ENCODE measurements at places on chromosomes 11 and 22.

DNA sequence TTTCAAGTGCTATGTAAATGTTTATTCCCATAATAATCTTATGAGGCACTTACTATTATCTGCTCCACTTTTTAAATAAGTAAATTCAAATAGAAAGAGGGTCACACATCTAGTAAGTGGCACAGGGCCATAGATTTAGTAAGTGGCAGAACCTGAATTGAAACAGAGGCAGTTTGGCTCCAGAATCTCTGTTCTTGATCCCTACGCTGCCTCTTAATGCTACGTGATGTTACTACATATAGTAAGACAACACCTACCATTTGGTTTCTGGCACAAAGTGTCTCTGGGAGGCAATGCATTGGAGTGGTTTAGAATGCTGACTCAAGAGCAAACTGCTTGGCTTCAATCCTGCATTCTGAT lies 1018.3 kb downstream of the DLG2 start:
- no peak for DNase-seq

GRCh38 chr11:118111019-118111743 lies 24.4 kb upstream of the SMIM35 start:
- DNase-seq: peak; percentile 34

GRCh38 chr22:50286275-50286674 lies 16.1 kb upstream of the MAPK11 start:
- no peak for DNase-seq

DNA sequence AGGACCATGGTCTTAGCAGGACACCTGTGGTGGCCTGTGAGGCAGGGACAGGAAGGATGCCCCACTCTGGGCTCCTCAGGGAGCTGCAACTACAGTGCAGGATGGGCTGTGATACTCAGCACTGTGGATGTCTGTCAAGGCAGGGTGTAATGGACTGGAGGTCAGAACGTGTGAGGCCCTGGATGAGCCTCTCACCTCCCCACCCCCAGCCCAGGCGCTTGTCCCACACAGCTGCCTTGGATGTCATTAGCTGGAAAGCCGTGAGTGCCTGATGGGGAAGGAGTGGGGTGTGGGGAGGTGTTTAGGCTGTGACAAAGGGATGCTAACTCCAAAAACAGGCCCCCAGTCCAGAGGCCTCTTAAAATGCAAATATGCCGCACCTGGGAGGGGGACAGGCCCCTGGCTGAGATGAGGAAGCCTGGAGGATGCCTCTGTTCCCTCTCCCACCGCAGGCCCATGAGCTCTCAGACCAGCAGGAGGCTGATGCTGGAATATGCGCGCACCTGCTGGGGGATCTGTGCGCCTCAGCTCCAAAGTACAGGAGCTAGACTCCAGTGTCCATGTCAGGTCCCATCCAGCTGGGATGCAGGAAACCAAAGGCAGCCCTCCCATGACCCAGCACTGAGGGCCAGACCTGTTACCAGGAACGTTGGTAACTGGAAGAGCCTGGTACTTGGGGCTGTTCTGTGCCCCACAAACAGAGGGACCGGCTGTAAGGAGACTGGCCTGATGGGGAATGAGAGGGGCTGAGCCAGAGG lies 25.1 kb downstream of the RSPH14 start:
- DNase-seq: no peak

DNA sequence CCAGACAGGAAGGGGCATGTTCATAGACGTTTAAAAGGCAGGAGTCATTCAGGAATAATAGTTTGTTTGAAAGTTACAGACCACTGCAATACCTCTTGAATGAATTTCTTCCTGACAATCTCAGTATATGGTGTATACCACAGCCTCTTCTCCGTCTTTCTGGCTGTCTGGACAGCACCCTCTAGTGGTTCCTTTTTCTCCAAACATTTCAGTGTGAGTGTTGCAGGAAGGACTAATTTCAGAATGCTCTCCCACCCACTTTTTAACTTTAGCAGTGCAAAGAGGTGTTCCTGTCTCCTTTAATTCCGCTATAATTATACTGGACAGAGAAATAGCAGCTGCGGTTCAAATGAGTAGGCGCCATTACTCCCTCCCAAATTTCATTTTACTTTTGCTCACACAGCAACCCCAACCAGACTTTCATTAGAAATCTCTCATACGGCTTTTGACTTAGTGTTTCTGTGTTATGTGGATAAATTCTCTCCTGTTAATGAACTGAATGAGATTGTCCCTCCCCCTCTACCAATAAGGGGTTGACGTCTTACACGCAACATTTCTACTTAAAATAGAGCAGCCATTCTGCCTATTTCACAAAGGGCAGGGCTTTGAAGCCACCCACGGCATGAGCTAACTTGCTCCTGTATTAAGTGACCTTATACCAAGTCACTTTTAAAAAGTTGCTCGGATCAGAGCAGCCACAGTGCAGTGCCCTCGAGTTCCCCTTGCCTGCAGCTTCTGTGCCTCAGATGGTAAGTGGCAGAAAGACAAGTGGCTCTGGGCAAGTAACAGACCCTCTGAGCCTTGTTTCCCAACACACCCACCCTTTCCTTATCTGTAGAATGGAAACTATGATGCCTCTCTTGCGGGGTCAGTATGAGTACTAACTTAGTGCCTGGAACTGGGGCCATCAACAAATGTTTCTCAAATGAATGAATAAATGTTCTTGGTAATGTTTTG lies 368.6 kb downstream of the OPCML start:
- DNase-seq: no peak

DNA sequence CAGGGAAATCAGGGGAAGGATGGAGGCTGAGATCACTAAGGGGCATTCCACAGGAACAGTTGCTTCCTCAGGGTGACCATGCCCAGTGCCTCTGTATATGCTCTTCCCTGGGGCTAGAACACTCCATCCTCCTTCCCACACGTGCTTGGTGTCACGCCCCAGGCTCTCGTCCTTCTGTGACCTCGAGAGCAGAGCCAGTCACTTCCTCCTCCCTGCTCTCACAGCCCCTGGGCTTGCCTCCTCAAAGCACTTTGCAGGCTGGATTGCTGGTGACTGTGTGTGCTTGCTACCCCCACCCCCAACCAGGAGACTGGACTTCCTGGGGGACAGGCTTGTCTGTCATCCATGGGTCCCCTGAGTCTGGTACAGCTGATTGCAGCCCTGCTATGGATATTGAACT lies 56.5 kb upstream of the AMPD3 start:
- DNase-seq: no peak

DNA sequence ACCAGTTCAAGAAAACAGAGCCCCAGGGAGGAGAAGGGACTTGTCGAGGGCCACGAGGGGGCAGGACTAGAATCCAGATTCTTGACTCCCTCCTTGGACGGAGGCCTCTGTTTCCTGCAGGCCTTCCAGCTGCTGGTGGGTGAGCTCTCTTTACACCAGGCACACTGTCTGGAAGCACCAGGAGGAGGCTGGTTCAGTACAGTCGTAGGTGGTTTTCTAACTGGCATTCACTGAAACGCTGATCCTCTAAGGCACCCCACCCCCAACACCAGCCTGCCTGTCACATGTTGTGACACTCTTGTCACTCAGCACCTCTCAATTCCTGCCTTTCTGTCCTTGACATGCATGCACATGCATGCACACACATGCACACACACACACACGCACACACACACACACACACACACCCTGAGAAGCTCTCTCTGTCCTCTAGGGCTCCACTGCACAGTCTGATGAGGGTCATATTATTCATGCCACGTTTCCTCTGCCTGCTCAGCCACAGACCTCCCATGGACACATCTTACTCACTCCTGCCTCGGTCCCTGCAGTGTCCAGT lies 751 bp downstream of the MS4A10 start:
- no peak for DNase-seq

- DNase-seq: peak; percentile 56
Measured at GRCh38 chr22:19709063-19709769, 5.1 kb upstream of the SEPTIN5 start.

DNA sequence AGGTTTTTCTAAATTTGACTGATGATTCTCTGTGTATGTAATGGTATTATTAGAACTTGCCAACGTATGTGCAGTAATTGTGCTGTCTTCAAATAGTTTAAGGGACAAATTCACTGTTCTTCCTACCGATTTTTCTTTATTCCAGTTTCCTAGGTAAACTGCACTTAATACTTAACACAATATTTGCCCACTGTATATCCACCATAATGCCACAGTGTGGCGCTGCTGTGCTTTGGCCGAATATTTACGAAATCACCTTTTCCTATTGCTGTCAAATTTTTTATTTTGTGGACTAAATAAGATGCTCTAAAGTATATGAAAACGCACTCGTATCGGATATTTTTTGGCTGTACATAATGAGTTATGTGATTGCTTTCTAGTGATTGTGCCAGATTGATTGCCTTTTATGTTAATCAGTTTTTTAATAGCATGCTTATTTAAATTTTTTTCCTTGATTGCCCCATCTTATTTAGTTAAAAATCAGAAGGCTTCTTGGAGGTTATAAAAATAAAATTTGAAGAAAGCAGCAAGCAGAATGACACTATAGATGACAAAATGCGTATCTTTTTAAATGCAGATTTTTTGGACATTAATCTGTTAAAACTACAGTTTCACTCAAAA lies 10.5 kb downstream of the AASDHPPT start:
- DNase-seq: peak; percentile 53

- no peak for DNase-seq
Measured at GRCh38 chr22:17862646-17863181, 88.4 kb upstream of the BID start.

- DNase-seq: no peak
Measured at GRCh38 chr11:75096456-75097172, at the start of gene OR2AT4. Gene OR2AT4 (minus strand): TSS chr11:75096876.

DNA sequence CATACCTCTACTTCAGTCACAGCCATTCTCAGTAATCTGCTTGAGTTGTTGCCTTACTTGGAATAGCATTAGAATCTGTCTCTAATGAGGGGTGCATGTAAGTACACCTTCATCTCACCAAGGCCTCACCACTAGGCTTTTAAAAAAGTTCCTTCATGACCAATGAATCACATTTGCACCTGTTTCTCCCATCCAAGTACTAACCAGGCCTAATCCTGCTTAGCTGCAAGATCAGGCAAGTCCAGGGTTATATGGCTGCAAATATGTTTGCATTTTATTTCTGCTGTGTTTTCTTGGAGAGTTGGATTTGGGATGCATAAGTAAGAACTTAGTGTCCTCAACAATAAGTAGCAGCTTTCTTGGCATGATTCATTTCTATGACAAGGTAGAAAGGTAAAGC lies 66.9 kb downstream of the BBOX1 start:
- DNase-seq: no peak

DNA sequence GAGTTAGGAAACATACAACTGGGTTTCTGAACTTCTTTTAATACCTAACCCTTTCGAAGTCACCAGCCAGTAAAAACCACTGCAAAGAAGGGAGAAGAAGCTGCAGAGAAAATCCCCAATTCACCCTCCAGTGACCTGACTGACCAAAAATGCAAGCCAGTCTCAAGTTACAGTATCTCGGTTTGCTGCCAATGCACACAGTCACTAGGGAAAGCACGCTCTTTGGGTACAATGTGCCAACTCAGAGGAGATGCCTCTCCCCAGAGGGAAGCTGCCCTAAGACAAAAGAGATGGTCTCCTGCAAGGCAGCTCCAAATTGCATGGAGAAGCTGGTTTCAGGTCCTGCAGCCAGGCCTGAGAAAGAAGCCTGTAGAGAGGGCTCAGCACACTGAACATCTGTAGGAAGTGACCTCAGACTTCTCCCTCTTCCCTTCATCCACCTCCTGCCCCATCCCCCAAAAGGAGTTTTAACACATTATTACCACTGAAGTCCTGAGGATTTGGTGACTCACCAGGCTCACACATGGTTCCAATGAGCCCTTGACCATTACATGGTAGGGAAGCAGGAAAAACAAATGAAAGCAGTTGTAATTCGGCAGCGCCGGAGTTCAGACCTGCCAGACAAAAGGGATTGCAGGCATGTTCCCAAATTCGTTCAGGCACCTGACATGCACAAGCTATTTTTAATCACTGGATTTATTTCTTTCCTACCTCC lies 90.1 kb downstream of the ETS1 start:
- DNase-seq: peak; percentile 50

GRCh38 chr11:116043857-116044256 lies 539.6 kb upstream of the CADM1 start:
- DNase-seq: no peak

DNA sequence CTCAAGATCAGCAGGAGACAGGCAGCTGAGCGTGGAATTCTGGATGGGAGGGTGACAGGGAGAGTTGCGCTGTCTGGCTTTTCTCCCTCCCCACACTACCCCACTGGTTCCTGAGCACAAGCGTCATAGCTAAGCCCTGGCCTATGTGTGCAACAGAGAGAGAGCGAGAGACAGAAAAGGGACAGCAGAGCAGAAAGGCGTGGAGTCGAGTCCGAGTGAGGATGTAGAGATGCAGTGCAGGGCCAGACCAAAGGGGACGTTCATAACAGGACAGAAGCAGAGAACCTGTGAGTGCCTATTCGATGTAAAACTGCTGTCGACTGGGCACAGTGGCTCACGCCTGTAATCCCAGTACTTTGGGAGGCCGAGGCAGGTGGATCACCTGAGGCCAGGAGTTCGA lies 94.0 kb upstream of the TMEM45B start:
- DNase-seq: no peak

DNA sequence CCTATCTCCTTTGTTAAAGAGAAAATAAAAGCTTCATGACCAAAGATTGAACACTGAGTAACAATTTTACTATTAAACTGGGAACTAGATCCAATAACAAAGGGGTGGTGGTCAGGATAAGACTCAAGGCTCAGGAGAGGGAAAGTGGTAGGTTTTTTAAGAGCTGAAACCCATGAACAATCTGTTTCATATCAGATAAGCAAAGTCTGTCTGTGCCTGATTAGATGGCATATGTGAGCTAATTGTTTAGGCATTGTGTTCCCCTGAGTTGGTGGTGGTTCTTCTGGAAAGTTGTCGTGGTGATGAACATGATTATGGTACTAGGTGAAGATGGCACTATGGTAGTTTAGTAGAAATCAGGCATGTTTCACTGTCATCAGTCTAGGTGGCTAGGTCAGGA lies 24.4 kb downstream of the USP47 start:
- no peak for DNase-seq

GRCh38 chr11:36513965-36514364 lies 3.9 kb upstream of the TRAF6 start:
- DNase-seq: no peak

DNA sequence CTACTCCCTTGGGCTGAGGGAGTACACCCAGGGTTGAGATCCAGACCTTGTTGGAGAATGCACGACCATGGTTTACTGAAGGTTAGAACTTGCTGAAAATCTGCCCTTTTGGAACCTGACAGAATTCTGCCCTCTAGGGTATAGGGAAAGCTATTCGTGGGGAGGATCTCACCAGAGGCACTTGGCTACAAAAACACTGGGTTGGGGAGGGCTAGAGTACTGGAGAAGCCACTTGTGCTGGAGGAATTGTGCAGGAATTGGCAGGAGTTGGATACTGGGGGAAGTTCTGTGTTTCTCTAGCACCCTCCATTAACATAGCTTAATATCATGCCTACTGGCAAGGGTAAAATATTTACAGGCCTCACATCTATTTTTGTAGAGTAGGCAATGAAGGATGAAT lies 55.8 kb downstream of the PPME1 start:
- no peak for DNase-seq

- no peak for DNase-seq
Measured at GRCh38 chr11:76275446-76275845, 69.1 kb upstream of the WNT11 start.
